ENCODE measurements at places on chromosomes 2 and 18.

DNA sequence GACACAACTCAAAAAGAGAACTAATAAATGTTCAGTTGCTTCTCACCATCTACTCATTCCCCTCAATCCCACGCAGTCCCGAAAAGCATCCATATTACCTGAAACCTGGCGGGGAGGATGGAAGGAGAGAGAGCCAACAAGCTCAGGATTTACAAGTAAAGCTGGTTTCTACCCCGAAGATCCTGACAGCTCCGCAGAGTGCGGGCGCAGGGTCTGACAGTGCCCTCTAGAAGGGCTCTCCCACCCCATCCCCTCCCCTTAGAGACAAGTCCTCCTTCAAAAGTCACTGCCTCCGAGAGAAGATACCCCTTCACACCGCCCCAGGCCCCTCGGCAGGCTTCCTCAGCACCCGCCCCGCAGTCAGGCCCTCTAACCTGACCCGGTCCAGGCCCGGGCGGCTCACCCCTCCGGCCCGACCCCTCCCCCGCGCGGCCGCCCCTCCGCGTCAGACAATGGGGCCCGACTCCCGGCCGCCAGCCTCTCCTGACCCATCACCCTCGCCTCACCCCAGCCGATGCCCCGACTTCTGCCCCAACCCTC, 550 bp downstream of the RAB1A start:
- DNase-seq = no peak

DNA sequence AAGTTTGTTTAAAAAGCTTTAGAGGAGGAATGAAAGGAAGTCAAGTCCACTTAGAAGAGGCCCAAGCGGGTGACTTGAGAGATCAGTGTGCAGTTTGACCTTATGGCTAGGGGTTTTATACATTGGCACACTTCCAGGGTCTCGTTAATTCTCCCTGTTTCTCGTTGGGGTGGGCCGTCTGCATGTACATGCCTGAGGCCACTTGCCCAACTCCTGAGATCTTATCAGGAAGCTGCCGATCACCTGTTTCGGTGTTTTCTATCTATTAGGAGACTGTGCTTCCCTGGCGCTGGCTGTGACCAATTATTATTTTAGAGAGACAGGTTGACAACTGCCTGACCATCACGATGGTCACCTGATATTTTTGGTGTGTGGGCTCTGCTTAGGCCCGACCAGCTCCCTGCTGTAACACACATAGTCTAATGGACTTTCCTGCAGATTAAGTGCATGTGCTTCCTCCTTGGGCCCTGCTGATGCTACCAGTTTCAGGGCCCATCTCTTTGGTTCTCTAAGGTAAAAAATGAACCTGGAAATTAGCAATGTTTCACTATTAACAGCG, 31.0 kb upstream of the MSH6 start:
- DNase-seq = no peak

DNA sequence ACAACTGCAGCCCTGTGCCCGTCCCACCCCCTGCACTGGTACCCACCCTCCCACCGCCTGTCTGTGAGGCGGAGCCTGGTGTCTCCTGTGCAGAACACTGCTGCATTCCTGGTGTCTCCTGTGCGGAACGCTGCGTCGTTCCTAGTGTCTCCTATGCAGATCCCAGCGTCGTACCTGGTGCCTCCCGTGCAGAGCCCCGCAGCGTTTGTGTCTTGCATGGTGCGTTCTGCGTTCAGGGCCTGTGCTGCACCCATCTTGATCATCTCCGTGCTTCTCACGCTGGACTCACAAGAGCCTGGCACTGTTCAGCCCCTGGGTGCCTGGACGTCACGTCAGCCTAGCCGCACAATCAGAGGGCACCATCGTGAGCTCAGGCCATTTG, 248.6 kb upstream of the SALL3 start:
- DNase-seq = no peak

GRCh38 chr2:100073110-100073509, 69.3 kb downstream of the AFF3 start:
- no peak for DNase-seq

DNA sequence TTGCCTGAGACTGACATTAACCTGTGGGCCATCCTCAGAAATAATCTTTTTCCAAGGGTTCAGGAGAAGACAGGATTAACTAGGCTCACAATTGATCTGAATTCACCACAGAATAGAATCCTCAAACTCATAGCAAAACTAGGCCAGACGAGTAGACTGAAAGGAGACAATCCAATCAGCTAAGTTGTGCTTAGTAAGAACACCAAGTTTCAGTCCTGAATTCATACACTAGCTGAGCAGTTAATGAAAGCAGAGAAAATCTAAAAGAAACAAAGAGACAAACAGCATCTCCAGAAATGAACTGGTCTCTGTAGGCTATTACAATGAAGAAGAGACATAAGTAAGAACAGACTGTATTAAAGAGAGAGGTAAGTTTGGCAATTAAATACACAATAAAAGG, 89.5 kb downstream of the GORASP2 start:
- DNase-seq = no peak

- no peak for DNase-seq
These were observed 117.4 kb upstream of the ITGB6 start for GRCh38 chr2:160317181-160318099.

DNA sequence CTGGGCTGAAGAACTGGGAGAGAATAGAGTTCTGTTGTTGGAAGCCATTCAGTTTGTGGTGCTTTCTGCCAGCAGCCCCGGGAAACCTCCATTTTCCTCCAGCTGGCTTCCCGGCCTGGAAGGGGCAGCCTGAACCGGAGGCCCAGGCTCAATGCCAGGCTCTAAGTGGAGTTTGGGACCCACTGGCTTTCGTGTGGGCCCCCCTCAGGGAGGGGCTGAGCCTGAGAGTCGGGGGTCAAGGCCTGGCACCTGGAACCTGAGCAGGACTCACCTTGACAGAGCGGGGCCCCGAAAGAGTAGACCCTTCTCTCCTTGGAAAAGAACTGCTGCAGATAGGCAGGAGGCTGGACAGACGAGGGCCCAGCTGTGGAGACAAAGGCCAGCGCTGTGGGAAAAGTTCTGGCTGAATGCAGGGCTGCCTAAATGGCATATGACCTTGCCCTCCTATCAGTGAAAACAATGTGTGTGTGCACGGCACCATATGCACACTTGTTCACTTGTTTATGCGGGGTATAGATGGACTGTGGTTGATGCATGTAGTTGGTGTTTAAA, 34.8 kb upstream of the ASB18 start:
- DNase-seq = no peak

GRCh38 chr18:76679945-76680344, 142.4 kb upstream of the ZNF236 start:
- DNase-seq = no peak

GRCh38 chr2:46461011-46461674, 18.2 kb upstream of the TMEM247 start:
- peak; percentile 51 for DNase-seq

GRCh38 chr2:23077596-23077995, 307.4 kb upstream of the KLHL29 start:
- DNase-seq = no peak

DNA sequence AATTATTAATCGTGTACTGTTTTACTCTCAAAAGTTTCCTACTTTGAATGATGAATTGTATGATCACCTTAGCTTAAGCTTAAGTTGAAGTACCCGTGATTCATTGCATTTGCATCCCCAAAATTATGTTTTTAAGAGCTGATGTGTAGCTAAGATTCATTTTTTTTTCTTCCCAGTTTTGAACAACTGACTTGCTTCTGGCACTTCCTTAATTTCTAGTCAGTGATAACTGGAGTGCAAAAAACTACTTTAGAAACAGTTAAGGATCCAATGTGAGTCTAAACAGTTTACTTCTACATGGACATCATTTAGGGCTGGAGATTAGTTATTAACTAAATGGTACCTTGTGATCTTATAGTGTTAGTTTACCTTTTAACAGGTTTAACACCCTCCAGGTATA, 124.0 kb upstream of the CAVIN2 start:
- no peak for DNase-seq

GRCh38 chr2:225458431-225459117, 59.1 kb downstream of the NYAP2 start:
- DNase-seq = no peak

DNA sequence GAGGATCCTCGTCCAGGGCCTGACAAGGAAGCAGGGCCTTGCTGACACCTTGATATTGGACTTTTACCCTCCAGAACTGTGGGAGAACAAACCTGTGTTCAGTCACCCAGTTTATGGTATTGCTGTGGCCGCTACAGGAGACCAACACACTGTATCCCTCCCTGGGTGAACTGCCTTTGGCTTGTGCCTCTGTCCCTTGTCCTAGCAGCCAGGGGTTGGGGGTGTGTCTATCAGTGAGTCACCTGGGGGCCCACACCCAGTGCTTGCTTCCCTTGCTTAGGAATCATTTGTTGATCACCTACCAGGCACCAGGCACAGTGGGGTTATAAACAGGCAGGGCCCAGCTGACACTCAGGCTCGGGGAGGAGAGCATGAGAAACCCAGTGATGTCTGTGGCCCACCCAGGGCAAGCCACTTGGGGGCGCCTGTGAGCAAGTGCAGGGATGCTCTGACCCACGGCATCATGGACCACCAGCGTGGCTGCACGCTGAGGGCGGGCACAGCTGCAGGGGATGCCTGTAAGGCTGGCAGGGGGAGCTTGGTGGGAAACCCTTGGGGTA, 17.1 kb downstream of the TMEM185B start:
- DNase-seq = no peak

DNA sequence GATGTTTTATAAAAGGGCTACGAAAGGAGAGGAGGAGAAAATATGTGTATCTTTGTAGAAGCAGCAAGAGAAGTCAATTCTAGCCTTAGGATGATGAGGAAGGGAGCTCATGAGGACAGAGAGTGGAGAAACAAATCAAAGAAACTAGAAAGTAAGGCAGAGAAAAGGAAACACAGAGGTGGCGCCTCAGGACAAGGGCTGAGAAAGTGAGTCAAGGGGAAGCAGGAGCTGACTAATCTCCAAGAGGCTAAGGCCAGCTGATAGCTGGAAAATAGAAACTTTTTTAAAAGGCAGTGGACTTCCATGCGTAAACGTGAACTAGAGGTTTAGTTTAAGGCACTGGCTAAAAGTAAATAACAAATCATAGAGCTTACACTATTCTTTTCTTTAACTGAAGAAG, 173.3 kb downstream of the ANKRD44 start:
- DNase-seq = peak; percentile 12

DNA sequence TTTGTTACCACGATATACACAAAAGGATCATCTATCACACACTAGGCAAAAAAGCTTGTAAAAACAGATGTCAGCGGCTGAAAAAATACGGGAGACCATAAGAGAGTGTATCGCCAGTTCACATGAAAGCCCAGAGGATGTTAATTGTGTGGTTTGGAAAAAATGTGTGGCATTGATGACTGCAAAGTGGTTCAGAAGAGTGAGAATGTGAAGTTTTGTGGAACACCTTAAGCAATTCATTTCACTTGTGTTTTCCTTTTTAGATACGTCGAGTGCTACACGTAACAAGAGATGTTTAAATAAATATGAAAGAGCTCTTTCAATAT, 61.7 kb upstream of the DAPL1 start:
- no peak for DNase-seq

- no peak for DNase-seq
These were observed 110.1 kb downstream of the POLE4 start for GRCh38 chr2:75068546-75068945.

- DNase-seq = no peak
These were observed 2.7 kb downstream of the TMEM163 start for GRCh38 chr2:134715932-134716643.

DNA sequence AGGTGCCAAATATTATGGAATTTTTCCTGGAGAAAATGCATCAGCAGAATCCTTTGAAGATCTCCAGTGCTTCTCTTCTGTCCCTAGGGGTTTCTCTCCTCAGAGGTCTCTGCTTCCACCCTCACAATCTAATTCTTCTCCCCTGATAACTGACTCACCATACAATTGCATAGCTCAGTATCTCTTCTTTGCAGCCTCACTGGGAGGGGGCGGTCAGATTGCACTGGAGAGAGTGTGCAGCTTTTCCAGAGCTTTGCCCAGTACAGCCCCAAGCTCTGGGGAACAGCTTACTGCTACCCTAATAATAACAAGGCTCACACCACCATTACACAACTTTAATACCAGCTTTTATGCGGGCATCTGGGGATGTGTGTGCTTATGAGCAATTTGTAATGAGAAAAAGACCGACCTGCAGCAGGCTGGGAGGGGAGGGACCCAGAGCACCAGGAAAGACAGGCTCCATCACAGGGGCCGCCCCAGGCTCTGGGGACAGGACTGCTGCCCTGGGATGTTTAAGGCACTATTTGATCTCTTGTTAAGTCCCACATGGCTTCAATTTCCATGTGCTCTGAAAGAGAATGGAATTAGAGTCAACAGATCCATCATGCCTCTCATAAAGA, 276.6 kb upstream of the SIX2 start:
- no peak for DNase-seq

GRCh38 chr18:54086046-54086802, 138.2 kb downstream of the MBD2 start:
- no peak for DNase-seq

DNA sequence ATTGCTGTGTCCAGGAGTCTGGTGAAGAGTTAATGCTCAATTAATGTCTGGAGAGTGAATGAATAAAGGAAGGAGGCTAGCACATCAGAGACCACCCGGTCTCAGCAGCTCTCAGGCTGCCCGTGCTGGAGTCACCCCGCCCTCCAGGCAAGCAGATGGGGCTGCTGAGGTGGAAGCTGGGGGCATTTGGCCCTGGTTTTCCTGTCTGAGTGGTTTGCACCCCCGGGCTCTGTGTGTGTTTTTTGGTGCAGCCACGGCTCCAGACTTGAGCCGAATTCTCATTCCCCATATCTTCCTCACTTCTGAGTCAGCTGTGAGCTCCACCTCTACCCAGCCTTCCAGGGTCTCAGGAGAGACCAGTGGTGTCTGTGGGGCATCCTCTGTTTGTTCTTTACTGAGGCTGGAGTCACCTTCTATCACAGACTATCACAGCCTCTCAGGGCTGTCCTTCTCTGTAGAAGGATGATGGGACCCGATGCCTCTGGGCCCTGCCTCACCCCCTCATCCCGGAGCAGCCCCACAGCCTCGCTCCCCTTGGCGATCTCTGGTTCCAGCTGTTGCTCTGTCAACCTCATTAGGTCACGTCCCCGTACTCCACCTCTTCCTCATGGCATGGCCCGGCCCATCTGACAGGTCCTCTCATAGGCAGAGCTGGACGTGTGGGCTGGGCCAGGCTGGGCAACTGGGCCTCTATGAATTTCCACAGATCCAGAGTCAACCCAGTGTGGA, 60.8 kb downstream of the HS1BP3 start:
- DNase-seq = no peak

DNA sequence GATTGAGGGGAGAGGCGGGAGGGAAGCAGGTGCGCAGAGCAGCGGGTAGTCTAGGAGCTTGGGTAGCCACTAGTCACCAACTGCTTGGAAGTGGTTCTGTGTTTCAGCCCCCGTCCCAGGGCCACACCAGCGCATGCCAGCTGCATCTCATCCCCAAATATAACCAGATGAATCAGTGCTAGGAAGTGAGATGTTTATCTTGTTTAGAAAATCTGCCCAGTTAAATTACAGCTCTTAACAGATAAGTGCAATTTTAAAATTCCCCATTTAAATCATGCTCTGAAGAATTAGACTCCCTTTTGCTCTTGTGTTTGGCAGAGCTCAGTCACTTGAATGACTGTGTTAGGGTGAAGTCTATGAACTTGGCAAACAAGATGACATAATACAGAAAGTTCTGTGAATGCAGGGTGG, 193.8 kb downstream of the SEPTIN10 start:
- DNase-seq = no peak

GRCh38 chr18:10131460-10132395, 217.9 kb downstream of the VAPA start:
- DNase-seq = no peak

- DNase-seq = no peak
These were observed 72.2 kb upstream of the THUMPD2 start for GRCh38 chr2:39851251-39851650.

- DNase-seq = no peak
These were observed 137.6 kb downstream of the FAM124B start for GRCh38 chr2:224264259-224264658.

Data from kidney glomerular epithelial cell (primary cell).